ENCODE measurements at places on chromosomes 7 and 10.

- no peak for DNase-seq
Measured at GRCh38 chr7:20558963-20559716, 56.3 kb upstream of the ABCB5 start.

DNA sequence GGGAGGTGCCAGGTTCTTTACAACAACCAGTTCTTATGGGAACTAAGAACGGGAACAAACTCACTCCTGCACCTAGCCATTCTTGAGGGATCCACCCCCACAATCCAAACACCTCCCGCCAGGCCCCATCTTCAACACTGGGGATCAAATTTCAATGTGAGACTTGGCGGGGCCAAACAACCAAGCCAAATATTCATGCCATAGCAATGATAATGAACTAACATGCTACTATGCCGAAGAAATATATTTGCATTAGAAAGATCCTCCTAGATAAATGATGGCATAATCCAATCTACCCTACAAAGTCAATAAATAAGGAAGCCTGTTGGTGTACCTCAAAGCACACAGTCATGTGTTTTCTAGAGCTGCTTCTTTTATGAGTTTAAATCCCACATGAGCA, 57.6 kb downstream of the CCDC71L start:
- DNase-seq: no peak

GRCh38 chr7:70620333-70621055, 511.4 kb upstream of the GALNT17 start:
- DNase-seq: no peak

GRCh38 chr10:36247478-36247877, 605.4 kb upstream of the FZD8 start:
- DNase-seq: no peak

- peak; percentile 96 for DNase-seq
Measured at GRCh38 chr7:70614237-70615045, 517.5 kb upstream of the GALNT17 start.

GRCh38 chr7:126223729-126224128, 1029.0 kb downstream of the GRM8 start:
- DNase-seq: no peak

GRCh38 chr10:13892001-13892491, 305.3 kb downstream of the PRPF18 start:
- no peak for DNase-seq

- DNase-seq: no peak
Measured at GRCh38 chr7:101502466-101503098, 126.5 kb downstream of the MYL10 start.

DNA sequence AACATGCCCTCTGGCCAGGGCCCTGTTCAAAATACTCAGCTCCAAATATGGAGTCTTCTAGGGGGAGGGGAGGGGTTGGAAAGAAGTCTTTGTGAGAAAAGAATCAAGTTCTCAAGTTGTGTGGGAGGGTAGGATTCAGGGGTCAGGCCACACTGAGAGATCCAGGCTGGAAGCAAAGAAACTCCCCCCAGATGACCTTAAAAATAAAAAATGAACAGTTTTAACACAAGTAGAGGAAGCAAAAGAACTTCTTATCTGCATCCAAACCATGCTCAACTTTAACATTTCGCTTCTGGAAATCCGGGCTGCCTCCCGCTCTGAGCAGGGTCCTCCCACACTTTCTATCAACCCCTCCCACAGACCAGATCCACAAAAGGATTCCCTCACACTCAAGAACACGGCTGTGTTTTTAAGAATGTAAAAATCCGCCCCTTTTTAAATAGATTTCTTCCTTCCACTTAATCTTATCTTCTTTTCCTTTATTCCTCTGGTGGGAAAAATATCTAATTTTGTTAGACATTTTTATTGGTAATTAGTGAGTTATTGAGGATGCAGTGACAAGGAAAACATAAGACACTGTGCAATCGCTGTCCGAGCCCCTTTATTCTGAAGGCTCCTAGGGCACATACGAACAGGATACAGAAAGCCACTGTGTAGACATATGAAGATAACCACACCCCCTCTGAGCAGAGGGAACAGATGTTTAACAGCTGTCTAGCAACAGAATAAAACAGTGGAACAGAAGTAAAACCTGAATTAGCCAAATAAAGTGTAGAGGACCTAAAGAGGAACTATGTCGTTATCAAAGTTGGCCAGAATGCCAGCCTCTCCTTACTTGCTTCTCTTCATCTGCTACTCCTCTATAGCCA, 43.8 kb downstream of the CYTH3 start:
- no peak for DNase-seq

GRCh38 chr7:66430164-66430545, 198.5 kb upstream of the KCTD7 start:
- no peak for DNase-seq

GRCh38 chr7:75567948-75568595, 76.0 kb downstream of the SPDYE5 start:
- no peak for DNase-seq

DNA sequence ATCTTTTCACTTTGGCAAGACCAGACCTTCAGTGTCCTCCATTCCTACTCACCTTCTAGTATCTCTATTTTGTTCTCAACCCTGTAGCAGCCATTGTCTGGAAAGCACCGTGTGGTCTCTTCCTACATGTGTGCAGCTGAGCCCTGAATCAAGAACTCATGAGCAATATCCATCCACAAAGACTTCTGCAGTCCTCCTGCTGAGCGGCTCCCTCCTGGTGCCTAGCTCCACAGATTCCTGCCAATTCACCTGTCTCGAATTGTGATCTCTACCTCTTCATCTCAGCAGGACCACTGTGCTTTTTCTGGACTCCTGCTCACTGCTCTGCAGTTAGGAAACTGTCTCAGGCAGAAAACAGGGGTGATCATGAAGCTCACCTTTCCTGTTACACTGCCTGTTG, 118.8 kb downstream of the RELN start:
- DNase-seq: peak; percentile 30

DNA sequence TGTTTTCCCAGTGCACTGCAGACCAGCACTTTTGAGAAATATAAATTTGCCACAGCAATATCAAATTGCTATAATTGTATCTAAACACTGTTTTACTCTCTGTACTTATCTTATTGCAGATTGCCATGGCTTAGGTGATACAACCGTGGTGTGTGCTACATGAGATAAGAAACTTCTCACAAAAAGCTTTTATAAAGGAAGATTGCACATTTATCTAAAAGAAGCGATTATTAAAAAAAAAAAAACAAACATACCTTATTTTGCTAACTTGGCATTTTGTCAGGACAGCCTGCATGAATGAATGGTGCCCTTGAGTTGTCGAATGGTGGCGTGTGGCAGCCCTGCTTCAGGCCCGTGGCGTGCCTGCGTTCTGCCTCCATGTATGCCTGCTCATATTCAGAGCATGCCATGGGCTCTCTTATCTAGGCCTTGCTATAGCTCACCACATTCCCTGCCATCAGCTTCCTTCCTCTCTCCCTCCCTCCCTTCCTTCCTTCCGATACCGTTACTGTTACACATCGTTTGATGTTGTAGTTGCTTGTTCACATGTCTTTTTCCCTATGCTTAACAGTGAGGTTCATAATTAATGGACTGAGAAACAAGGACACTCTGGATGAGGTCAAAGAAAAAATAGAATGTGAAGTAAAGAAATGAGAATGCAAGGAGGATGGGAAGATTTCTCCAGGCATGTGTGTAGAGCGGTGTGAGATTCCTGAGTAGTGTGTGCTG, 34.9 kb downstream of the PRKAR2B start:
- DNase-seq: no peak

DNA sequence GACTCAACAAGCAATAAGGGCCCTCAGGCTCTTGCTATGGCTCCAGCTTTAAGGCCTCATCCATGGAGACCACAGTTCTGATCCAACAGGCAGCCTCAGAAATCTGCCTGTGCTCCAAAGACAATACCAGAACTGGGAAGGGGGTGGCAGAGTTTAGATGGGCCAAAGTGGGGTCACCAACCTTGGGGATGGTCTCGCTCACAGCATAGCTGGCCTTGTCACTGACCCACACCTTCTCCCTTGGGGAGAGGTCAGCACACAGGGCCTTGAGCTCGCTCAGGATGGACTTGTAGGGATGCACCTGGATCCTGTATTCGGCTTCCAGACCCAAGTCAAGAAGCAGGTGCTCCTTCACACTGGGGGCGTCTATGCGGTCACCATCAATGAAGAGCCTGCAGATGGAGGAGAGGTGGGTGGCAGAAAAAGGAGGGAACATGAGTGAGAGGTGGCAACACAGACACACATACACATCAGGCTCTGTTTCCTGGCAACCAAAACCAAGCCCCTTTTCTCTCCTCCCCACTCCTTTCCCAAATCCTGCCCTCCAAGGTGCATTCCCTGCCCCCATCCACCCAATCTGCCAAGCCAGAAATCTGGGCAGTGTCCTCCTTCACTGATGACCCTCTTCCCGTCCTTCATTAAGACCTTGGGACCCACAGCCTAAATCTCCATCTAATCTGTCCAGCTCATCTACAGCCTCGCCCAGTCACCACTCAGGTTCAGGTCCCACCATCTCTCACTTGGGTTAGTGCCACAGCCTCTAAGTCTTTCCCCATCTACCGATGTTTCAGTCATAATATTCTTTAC, 40.9 kb downstream of the XPNPEP1 start:
- no peak for DNase-seq

- no peak for DNase-seq
Measured at GRCh38 chr10:132489053-132489703, 48.4 kb upstream of the INPP5A start.

DNA sequence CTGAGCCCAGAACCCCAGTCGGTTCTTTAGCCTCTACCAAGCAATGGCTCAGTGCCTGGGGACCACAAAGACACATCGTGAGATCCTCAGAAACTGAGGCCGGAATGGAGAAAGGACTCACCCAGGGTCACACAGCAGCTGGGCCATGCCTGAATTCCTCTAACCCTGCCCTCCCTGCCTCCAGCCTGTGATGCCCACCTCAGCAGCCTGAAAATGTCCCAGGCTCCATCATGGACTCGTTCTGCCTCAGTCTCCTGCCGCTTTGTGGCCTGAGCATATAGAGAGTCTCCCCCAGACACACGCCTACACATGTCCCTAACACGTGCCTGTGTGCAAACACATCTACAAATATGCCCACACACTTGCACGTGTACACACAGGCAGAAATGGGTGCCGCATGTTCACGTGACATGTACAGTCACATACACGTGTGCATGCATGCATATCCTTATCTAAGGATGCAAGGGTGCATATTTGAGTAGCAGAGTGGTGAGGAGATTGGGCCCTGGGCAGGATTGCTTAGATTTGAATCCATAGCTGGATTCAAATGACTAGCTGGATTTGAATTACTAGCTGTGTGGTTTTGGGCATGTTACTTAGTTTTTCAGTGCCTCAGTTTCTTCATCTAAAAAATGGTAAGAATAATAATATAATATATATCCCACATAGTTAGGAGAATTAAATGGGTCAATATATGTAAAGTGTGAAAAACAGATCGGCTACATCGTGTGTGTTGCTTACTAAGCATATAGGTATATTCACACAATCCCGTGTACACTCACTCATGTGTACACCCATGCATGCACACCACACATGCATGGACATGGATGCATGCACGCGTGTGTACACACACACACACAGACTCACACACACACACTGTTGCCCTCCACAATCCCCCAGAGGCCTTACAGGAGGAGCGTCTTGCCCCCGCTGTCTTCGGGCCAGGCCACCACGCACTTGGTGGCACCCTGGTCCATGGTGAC, 2.4 kb downstream of the TACR2 start:
- no peak for DNase-seq

- DNase-seq: no peak
Measured at GRCh38 chr10:43846187-43846680, 197.6 kb upstream of the ZNF32 start.

DNA sequence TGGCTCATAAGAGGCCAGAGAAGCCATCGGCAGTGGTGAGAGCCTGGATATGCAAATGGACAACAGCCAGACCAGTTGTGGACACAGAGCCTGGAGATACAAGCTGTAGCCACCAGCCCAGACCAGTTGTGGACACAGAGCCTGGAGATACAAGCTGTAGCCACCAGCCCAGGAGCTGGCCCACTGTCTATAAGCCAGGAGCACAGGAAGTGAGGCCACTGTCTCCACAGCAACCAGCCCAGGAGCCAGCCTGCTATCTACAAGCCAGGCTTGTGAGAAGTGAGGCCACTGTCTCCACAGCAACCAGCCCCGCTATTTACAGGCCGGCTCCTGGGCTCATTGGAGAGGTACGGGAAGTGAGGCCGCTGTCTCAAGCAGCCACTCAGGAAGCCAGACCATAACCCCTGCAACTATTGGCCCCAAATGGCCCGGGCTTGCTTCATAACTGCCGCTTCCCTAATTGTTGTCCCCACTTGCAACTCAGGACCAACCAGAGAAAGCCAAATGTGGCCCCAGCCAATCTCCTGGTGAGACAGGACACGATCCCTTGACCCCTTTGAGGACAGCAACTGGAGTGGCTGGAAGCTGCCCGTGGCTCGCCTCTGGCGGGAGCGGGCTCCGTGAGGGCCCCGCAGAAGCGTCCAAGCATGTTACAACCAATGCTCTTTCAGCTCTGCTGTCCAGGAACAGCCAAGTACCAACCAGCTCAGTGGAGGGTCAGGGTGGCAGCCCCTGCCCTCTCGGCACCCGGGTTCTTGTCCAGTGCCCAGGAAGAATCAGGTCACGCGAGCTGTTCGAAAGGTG, 44.1 kb upstream of the CNPY1 start:
- peak; percentile 79 for DNase-seq

GRCh38 chr7:112414855-112415490, 35.3 kb upstream of the IFRD1 start:
- DNase-seq: peak; percentile 70

DNA sequence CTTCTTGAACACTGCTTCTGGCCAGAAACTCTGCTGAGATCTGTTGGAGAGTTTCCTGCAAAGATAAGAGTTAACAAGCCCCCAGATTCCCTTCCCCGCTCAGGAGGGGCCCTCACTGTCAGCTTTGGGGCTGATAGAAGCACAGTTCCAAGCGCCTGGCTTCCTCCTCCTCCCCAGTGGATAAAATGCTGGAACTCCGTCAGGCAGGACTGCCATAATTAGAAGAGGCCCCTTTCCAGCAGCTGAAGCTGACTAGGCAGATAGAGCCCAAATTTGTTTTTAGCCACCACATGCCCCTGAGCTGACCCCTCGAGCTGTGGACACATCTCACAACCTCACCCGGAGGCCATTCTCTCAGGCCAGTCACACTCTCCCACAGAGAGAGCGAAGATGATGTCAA, 89.4 kb downstream of the TBXAS1 start:
- no peak for DNase-seq

GRCh38 chr10:104328896-104329710, 9.2 kb downstream of the ITPRIP start:
- DNase-seq: peak; percentile 79

- no peak for DNase-seq
Measured at GRCh38 chr7:47378728-47379395, 203.0 kb downstream of the TNS3 start.

DNA sequence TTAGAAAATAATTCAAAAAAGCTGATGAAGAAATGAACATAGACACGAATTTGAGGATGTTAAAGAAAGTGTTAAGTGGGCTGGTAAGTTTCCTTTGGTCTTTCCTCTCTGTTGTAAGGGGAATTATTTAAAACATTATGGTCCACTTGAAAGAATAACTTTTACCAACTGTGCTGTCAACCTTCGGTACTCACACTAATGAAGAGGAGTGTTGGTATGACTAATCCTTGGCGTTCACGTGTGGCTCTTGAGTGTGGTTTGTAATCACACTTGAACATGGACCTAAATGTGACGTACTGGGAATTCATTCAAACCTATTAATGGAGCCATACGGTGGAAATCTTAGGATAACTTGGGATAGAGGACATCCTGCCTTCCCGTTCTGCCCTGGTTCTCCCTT, 41.3 kb downstream of the TBXAS1 start:
- DNase-seq: no peak

Data from NCI-H2081 (cell line).